Left ventricle myocardium superior (tissue), 1 donor: ENCODE measurements at places on chromosomes 7 and 10. TPM values are rescaled to one million over a fixed set of nuclear protein-coding genes. Genes with fewer than 3 reads are reported as not detected.

- no peak for DNase-seq
Observed at GRCh38 chr7:48424731-48425130, 253.5 kb downstream of the ABCA13 start.

DNA sequence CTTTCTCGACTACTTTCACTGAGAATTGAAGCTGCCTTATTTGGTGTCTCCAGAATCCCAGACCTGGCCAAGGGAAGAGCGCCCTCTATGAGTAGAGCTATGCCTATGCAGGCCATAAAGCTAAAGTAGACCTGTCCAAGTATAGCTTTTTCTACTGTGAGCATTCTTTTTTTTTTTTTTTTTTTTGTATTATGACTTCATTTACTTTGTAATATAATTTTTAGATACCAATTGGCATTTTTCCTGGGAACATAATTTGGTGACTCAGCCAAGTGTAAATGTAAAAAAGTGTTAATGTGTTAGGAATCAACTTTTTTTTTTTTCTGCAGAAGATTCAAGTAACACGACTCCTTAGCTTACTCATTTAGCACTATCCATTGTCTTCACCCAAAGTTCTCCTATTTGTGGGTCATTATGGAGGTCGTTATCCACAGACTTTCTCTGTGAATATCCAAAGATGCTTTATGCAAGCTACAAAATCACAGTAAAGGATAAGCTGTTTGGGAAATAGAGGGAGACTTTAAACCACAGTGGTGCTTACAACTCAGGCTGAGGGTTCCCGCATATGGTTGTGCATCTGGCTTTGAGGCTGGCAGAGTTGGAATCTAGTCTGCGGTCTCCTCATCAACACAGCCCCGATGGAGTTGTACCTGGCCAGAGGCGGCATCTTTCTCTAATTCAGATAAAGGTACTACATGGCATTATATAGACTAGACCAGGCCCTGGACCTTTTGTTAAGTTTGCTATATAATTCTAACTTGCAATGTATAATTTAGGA lies 1040.2 kb upstream of the SORCS1 start:
- DNase-seq: no peak

DNA sequence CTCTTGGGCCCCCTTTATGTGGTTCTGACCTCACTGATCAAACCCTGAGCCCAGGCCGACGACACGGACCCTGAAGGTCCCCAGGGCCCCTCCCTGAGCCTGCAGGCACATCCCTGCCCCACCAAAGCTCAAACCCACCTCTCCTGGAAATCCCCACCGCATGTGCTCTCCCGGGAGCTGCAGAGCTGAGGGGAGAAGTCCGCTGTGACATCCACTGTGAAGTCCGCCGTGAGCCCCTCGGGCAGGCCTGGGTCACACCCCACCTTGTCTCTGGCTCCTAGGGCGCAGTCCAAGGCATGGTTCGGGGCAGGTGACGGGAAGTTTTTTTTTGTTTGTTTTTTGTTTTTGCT lies 100.2 kb downstream of the MICALL2 start:
- peak; percentile 10 for DNase-seq

DNA sequence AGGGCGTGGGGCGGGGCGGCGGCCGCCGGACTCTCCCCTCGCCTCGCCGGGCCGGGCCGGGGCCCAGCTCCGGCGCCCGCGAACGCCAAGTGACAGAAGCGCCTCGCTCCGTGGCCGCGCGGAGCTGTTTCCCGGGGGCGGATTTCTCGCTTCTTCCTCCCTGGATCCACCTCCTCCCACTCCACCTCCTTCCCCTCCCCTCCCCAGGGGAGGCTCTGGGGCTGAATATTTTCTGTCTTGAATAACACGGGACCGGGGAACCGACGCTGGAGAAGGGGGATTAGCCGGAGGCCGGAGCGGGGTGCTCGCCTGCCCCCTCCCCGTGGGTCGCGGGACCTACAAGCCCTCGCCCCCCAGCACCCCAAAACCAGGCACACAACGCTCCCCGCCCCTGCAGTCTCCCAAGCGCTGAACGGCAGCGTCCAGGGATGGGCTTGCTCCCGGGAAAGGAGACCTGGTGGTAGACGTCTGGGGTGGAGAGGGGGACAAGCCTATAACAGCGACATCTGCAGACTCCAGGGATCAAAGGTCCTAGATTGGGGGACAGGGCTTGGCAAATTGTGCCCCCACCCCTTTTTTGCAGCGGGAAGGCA lies at the start of gene ARHGAP21:
TSS of gene ARHGAP21 (minus strand) at position 100 of the 593 bp plus-strand sequence. CDS start 1,988 bp downstream, outside the sequence.
- peak; percentile 84 for DNase-seq

DNA sequence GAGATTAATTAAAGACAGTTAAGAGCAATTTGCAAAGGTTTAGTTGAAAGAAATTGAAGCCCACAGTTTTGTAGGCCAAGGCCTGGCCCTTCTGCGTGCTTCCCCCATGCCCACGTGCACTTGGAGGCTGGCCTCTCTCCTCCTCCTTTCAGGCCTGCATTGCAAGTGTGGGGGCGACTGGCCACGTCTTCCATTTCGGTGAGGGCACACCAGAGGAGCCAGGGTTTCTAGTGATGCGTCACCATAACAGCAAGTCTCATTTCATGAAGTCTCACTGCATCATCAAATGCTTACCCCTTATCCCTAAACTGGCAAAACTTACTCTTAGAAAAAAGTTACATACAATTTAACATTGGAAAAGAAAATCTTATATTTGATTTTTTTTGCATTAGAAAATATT lies 141.2 kb downstream of the NRF1 start:
- no peak for DNase-seq

- DNase-seq: no peak
Observed at GRCh38 chr7:29248713-29249382, 54.3 kb downstream of the CHN2 start.

- no peak for DNase-seq
Observed at GRCh38 chr10:62726142-62726541, 78.4 kb upstream of the ADO start.

- no peak for DNase-seq
Observed at GRCh38 chr7:77308792-77309191, 107.4 kb downstream of the GSAP start.

DNA sequence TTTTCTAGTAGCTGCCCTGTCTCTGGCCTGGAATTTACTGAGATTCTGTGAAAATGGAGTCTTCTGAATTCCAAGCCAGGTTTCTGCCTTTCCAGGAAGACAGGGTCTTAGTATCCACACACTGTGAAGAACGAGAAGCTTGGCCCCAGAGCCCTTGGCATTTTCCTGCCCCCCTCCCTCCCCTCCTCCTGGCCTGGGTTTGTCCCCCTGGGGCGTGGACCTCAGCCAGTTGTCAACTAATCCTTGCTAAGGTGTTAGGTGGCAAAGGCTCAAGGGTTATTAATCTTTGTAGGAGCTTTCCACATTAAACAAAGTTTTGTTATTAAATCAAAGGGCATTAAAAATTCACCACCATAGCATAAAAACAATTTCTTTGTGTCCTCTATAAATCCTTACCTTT lies 329.5 kb downstream of the RNLS start:
- DNase-seq: no peak

- no peak for DNase-seq
Observed at GRCh38 chr10:113496111-113497109, 56.4 kb upstream of the HABP2 start.

GRCh38 chr10:32190890-32191491 lies 134.8 kb upstream of the KIF5B start:
- no peak for DNase-seq

- no peak for DNase-seq
Observed at GRCh38 chr10:47406548-47406869, 22.4 kb upstream of the ZNF488 start.

- no peak for DNase-seq
Observed at GRCh38 chr10:50286517-50286916, 35.2 kb upstream of the ASAH2 start.

DNA sequence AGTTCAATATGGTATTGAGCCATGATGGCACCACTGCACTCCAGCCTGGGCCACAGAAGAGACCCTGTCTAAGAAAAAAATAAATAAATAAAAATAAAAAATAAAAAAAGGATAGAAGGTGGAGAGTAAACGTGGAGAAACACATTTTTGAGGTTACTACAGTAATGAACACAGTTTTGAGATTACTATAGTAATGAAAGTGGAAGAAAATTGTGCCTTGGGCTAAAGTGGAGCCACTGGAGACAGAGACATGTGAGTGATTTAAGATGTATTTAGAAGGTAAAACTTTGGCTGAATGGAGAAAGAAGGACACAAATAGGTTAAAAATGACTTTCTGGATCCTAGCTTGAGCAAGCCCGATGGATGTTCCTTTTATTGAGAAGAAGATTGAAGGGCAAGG lies 76.8 kb downstream of the HGF start:
- no peak for DNase-seq

DNA sequence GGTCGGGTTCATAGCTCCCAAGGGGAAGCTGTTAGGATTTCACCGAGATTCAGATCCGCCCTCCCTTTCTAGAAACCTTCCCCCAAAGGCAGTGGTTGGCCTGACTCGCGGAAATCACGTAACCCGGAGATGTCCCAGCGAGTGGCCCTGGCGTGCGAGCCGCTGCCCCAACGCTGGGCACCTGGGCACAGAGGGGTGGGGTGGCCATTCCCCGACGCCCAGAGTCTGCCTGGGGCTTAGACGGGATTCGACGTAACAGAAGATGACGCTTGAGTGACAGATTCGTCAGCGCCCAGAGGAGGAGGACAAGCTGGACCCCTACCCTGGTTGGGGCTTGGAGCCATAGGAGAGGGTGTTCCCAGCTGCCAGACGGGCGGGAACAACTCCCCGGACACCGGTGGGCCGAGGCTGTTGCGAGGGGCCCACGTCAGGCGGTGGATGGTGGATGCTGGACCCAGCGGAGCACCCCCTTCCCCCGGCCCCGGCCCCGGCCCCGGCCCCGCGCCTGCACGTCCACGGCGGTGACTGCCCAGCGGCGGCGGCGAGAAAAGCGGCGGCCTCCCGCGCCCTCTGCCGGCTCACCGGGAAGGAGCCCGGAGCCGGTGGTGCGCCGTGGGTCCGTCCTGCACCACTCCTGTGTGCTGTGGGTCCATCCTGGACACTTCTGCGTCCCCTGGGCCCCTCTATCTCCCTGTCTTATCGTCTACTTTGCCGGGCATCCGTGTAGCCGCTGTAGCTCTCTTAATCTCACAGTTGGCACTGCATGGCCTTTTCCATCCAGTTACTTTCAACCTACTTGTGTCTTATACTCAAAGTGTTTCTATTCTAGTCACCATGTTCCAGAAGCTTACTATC lies 35.4 kb upstream of the KNDC1 start:
- DNase-seq: peak; percentile 53

DNA sequence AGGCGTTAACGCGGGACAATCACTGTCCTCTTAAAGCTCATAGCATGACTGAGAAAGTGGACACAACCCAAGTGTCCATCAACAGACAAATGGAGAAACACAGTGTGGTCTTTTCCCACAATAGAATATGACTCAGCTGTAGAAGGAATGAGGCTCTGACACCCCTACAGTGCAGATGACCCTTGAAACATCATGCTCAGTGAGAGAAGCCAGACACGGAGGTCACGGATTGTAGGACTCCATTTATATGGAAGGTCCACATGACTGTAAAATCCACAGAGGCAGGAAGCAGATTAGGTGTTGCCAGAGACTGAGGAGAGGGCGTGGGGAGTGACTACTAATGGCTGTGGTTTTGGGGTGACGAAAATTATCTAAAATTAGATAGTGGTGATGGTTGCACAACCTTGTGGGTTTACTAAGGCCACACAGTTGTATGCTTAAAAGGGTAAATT lies 6.1 kb upstream of the NCAPG2 start:
- DNase-seq: no peak

GRCh38 chr7:27835376-27835775 lies 95.4 kb downstream of the TAX1BP1 start:
- no peak for DNase-seq

SFTPA1 gene
- total RNA-seq: 0.17 TPM

PTPRE gene
- 15.1 TPM for total RNA-seq

CRYGN gene
- total RNA-seq: not detected

LYZL1 gene
- not detected for total RNA-seq
